IPS-NIHi11 (cell line): ENCODE measurements at places on chromosomes 2 and 18.

DNA sequence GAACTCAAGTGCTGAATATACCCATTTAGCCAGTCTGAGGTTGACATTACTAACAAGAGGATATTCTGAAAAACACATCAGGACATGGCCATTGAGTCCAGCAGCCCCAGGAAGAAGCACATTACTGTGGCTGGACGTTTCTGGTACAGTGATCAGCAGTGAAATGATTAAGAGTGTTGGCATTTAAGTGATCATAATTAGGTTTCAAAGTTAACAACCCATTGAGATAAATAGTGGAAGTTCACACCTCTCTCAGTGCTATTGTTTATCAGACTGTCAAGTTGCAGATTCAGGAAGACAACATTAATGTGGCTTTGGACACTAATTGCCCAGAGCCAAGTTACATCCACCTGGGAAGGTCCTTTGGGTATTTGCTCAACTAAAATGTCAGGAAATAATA, 139.5 kb upstream of the GAREM1 start:
- no peak for DNase-seq

GRCh38 chr2:169260246-169260645, 102.1 kb downstream of the LRP2 start:
- DNase-seq, result peak; percentile 33

GRCh38 chr2:28568036-28568435, 72.2 kb downstream of the PLB1 start:
- no peak for DNase-seq

GRCh38 chr18:24446953-24447538, 13.4 kb upstream of the HRH4 start:
- DNase-seq, result no peak
